Esophagus squamous epithelium (tissue), 5 donors: ENCODE measurements at places on chromosomes 7 and 10.

DNA sequence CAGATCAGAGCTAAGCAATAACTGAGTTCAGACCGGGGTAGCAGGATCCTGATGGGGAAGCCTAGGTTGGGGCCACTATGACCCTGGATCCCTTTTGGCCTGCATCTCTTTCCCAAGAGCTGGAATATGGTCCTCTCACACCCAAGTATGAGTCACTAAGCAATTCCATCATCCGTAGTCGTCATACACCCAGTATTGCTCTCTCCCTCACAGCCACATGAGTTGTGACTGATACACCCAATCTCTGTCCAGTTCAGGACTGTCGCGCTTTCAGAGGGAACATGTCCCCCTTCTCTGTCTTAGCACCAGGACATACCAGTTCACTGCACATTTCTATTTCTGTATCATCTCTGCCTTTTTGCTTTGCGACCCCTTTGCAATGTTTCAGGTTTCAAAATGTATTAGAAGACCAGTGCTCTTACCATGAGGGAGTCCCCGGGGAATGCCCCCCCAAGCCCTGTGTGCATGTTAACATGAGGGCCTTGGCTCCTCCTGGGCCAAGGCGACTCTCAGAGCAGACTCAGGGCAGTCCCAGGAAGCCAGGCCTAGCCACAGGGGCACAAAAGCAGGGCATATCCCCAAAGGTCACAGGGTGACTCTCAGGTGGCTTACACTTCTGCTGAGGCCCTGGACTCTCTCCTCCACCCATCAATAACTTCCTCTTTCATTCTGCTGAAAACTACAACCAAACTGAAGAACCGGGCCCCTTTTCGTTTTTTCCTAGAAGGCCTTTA is 75.3 kb upstream of the SAMD8 start:
- no peak for DNase-seq

DNA sequence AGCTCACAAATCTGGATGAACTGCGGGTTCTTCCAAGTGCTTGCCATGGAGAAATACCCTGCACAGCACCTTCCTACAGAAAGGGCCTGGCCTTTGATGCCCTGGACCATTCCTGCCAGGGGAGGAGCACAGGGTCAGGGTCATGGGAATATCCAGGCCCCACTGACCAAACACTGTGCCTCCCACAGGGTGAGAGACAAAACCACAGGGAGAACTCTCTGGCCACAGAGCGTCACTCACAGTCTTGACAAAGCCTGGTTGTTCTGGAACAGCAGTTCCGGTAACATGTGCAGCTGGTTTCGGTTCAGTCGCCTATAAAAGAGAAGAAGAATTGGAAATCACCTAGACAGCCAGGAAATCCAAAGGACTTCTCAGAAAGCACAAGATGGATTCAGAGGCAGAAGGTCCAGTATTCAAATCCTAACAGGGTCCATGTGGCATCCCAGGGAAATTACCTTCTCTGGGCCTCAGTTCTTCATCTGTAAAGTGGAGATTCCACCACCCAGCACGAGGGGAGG is 28.1 kb downstream of the SLIT1 start:
- DNase-seq: no peak

DNA sequence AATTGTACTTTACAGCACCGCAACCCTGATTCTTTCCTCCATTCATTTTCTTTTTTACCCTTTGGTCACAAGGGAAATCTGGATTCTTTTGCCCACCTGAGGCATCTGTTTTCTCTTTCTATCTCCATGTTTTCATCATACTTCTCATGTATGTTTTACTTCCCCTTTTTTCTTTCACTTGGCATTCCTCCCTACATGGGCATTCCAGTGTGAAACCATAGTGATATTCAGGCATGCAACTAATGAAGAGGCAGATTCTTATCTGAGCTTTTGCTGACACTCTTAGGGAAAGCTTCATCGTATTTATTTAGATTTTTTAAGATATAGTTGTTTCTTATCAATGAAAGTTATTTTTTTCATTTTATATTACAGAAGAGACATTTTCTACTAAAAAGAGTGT is 405.2 kb upstream of the TEX47 start:
- DNase-seq: no peak

- DNase-seq: no peak
Measured at GRCh38 chr10:127570036-127570435, 20.9 kb downstream of the NPS start.

DNA sequence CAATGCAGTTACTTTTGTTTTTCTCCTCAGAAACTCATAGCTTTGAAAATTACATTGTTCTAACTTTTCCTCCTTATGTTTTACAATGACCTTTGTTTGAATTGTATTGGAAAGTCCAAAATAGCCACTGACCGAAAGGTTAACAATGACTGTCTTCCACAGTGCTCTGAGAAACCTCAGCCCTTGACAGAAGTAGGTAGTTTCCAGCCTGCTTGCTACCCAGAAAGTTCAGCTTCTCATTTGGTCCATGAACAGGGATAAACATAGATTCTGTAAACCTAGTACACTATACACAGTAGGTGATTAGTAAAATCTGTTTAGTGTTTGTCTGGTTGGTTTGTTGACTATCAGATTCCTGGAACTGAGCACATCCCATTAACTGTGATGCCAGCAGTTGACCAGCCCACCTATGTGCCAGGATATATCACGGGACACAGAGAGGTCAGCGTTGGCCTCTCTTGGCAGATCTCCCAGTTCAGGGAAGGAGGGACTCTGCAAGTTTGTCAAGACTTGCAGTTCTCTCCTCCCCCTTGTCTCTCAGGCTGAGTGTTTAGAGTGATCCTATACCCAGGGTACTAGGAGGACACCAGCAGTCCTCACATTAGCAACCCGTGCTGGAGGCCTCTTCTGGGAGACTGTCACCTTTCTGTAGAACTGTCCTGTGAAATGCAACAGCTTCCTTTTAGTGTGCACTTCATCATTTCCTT is 297.6 kb downstream of the ARHGAP12 start:
- no peak for DNase-seq

GRCh38 chr7:134153493-134154136 is 26.5 kb downstream of the LRGUK start:
- no peak for DNase-seq

DNA sequence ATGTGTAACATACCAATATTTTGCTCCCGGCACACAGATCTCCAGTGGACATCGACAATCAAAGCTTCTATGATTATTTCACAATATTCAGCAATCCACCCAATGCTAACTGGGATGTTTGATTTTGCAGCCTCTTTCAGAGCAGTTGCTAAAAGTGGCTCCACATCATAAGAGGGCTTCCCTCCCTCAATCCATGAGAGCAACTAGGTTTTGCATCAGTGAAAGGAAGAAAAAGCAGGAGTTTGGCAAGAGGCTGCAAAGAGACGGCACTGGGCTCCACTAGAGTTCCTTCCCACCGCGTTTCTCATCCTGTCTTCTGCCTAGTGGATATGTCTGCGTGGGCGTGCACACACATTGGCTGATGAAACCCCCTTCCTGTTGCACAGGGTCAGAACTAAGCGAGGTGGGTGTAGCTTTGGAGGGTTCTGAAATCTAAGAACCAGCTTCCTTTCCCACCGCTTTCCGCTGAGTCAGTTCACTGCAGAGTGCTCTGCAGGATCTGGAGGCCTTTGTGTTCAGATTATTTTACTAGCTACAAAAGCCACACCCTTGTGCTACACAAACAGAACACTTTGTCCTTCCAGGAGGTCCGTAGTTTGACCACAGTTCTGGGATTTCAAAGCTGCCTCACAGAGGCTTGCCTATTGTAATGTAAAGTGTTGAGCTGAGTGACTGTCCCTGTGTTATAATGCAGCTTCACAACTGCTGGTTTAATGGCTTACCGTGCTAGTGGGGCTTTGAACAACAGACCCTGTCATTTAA is 28.1 kb downstream of the ARL4A start:
- peak; percentile 11 for DNase-seq

DNA sequence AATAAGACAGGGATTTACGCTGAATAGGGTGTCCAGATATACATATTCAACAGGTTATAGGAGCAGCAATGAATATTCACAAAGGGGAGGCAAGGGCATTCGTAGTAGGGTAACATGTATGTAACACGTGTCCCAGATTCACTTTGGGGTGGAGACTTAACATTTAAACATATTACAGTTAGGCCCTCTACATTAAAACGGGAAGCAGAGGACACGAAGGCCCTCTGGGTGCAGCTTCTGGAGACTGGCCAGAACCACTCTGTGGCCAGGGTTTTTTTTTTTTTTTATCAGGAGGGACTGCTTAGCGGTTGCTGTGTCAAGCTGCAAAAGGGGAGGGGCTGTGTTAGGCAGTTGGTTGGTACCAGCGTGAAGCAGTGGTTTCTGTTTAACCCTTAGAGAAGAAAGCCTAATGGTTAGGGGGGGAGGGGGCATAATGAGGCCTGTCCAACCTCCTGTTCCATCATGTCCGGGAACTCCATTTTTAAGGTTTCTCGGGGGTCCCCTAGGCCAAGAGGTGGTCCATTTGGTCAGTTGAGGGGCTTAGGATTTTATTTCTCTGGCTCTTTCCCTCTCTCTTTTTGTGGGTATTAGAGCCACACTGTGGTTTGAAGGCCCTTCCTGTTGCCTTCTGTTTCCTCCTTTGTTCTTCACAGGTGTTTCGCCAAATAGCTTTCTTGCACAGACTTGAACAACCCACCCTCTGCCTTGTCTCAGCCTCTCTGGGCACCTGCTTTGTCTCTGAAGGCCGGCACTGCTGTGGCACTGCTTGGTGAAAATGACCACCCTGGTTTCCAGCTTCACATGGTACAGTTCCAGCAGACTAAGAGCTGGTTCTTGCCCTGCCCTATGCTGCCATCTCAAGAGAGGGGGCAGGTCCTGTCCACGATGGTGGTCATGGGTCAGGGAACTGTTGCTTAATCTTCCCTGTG is 26.4 kb downstream of the PRF1 start:
- no peak for DNase-seq

- DNase-seq: no peak
Measured at GRCh38 chr10:29811751-29812427, 177.1 kb upstream of the SVIL start.

DNA sequence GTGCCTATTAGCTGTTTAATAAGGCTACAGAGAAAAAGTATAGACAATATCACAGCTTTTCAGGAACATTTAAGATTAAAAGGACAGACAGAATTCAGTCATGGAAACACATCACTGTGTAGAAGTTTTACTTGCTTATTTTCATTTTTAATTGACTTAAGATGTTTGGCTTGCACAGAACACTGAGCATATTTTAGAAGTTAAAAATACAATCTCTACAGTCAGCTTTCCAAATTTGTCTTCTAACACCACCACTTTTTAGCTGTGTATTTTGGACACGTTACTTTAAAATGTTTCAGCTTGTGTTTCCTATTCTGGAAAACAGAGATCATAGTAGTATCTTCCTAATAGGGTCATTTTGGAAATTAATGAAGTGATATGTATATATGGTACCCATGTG is 11.8 kb downstream of the CFAP69 start:
- no peak for DNase-seq

DNA sequence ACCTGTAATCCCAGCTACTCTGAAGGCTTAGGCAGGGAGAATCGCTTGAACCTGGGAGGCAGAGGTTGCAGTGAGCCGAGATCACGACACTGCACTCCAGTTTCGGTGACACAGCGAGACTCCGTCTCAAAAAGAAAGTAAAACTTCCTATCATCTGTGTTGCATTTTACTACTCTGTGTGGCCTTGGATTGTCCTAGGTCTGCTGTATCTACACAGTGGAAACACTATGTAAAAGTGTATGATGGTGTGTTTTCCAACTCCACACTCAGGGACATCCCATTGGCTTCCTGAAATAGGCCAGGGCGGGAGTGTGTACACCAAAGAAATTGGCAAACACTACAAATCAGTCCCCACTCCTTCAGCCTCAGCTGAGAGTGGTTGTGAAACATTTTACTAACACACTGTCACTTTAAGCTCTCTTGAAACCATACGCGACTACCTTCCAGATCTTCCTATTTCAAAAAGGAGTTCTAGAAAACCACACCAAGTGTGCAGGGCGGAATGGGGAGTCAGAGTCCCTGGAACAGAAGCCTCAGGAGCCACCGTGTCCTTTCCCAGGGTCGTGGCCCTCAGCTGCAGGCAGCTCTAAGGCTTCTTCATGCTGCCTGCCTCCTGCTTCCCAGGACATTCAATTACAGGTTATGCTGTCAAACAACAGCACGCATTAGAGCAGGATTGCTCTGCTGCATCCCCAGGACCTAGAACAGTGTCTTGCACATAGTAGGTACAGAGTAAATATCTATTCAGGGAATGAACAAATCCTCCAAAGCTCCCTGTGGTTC is 275.4 kb downstream of the PARD3 start:
- no peak for DNase-seq

DNA sequence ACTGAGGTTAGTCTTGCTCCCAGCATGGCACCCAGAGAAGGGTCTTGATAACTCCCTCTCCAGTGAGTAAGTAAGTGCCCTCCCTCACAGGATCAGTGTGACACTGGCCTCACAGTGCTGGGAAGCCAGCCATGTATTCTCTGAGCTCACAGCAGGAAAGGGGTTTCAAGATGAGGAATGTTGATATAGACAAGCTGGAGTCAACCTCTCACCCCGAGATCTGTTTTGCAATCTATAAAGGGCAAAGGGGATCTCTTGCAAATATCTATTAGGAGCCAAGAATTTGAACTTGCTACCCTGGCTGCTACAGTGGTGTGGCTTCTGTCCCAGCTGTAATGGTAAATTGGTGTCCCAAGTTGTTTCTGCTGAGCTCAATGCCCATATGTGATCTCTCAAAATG is 70.2 kb upstream of the ADAM12 start:
- DNase-seq: no peak

DNA sequence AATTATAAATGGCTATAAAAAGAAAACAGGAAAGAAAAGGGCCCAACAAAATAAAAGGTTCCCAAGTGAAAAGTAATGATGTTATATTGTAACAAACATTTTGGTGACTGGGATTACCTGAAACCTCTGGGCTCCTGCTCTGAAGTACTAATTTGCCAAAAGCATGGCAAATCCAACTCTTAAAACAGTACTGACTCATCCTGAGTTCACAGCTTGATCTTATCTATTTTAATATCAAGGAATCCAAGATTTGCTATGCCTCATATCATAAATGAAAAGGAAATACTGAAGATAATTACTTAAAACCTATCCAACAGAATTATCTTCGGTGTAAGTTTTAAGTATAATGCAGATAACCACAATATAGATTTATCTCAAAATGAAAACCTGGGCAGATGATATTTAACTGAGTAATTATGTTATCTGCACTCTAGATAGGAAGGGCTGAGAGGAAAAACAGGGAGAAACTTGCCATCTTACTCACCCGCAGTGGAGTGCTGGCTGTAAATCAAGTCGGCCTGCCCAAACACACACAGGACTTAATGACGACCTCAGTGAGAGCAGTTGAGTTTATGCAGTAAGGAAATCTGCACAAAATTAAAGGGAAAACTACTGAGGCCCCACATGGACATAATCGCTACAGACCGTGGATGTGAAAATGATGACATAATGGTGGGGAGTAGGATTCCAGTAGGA is 48.4 kb downstream of the MPP7 start:
- no peak for DNase-seq

- no peak for DNase-seq
Measured at GRCh38 chr10:110223298-110223925, 16.0 kb downstream of the MXI1 start.

DNA sequence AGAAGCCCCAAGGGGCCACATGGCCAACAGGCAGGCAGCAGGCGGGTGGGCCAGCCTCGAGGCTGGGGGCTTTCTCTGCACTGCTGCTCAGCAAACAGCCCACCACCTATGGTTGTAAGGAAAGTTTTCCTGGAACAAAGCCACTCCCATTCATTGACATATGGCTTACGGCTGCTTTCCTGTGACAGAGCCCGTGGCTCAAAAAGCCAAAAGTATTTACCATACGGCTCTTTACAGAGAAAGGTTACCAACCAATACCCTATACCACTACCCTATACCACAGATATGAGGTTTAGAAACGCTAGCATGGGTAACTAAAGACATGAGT is 152.7 kb downstream of the MAD1L1 start:
- DNase-seq: no peak

- no peak for DNase-seq
Measured at GRCh38 chr7:134532180-134532953, 5.0 kb downstream of the AKR1B10 start.
